Upper lobe of left lung (tissue), 6 donors: ENCODE measurements at places on chromosomes 16 and 17. TPM values are rescaled to one million over a fixed set of nuclear protein-coding genes. Genes with fewer than 3 reads are reported as not detected.

- H3K4me1 ChIP-seq, result peaks cover 59% of the 10 kb centered on the region
- H3K27ac ChIP-seq, result peak overlapping the region; percentile 66
- no peak overlapping the region for H3K4me3 ChIP-seq
- peaks cover 6% of the 10 kb centered on the region for H3K36me3 ChIP-seq
- no peaks in the 10 kb centered on the region for H3K27me3 ChIP-seq
These were observed 2.8 kb upstream of the NAT9 start for GRCh38 chr17:74778960-74779359.

DNA sequence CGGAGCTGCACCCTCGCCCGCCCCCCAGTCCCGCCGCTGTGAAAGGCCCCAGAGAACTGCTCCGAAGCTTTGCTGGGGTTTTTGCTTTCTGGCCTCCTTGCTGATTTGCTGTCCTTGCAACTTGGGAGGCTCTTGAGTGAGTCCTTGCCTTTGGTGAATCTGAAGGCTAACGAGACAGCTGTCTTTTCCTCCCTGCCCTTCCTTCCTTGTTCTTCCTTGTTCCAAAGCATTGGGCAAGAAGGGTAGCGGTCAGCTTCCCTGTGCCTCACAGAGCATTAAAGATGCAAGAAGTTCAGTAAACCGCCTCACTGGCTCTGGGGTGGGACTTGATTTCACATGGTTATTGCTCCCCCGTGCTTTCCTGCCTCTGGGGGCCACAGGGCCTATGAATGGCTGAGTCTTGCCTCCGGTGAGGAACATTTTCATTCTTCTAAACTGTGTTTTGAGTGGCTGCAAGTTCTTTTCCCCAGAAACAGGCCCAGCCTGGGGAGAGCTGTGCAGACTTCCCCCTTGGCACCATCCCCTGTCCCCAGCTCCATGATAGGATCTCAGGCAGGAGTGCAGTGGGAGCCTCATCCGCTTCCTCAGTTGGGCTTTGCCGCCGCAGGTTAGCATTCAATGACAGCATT, 1.4 kb downstream of the YPEL2 start:
- peaks cover 75% of the 10 kb centered on the region for H3K4me1 ChIP-seq
- peak; percentile 84 for DNase-seq
- no peaks in the 10 kb centered on the region for H3K27me3 ChIP-seq
- H3K4me3 ChIP-seq, result peak overlapping the region; percentile 84

- no peak overlapping the region for H3K4me3 ChIP-seq
- no peaks in the 10 kb centered on the region for H3K4me1 ChIP-seq
- DNase-seq, result no peak
- no peaks in the 10 kb centered on the region for H3K27me3 ChIP-seq
- H3K36me3 ChIP-seq, result no peaks in the 10 kb centered on the region
- H3K27ac ChIP-seq, result no peak overlapping the region
These were observed 53.3 kb upstream of the KCNJ16 start for GRCh38 chr17:70021726-70022125.

- H3K4me3 ChIP-seq, result no peak overlapping the region
- H3K4me1 ChIP-seq, result peaks cover 9% of the 10 kb centered on the region
- peaks cover 23% of the 10 kb centered on the region for H3K36me3 ChIP-seq
These were observed 17.0 kb upstream of the DNASE1 start for GRCh38 chr16:3637371-3637923.

GRCh38 chr17:28472871-28473497, 460 bp upstream of the SLC13A2 start:
- H3K27ac ChIP-seq, result no peak overlapping the region
- H3K36me3 ChIP-seq, result no peaks in the 10 kb centered on the region
- no peak for DNase-seq
- H3K27me3 ChIP-seq, result no peaks in the 10 kb centered on the region

- no peaks in the 10 kb centered on the region for H3K36me3 ChIP-seq
- no peak overlapping the region for H3K27ac ChIP-seq
- no peaks in the 10 kb centered on the region for H3K27me3 ChIP-seq
- no peak overlapping the region for H3K4me3 ChIP-seq
- no peaks in the 10 kb centered on the region for H3K4me1 ChIP-seq
These were observed 28.6 kb downstream of the TRPV3 start for GRCh38 chr17:3528880-3529511.

DNA sequence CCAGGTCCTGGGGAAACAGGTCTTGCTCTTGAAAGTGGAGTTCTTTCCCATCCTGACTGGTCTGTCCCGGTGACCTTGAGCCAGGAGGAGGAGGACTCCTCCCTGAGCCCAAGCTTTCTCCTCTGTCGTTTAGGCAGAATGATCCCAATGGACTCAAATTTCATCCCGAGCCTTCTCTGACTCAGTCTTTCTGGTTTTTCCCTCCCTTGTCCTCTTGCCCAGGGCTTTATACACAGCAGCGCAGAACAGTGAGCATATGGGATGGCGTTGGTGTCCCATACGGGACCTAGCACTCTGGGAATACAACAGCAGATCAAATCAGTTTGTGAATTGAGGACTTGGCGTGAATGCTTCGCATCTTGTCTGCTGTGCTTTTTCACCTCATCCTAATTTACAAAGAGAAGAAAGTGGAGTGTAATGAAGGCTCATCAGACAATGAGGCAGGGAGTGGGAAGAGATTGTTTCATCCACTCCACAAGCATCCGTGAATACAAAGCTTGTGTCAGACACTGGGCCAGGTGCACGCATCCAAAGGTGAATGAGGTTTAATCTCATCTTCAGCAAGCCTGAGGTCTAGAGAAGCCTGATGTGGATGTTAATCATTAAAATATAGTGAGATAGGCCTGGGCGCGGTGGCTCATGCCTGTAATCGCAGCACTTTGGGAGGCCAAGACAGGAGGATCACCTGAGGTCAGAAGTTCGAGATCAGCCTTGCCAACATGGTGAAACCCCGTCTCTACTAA, 1.1 kb upstream of the XYLT1 start:
- H3K4me1 ChIP-seq, result peaks cover 40% of the 10 kb centered on the region
- H3K27ac ChIP-seq, result peak overlapping the region; percentile 84
- H3K36me3 ChIP-seq, result no peaks in the 10 kb centered on the region
- DNase-seq, result no peak

RAB26 gene
- total RNA-seq, result not detected

AP2B1 gene
- 99.1 TPM for total RNA-seq
